8988T (cell line): ENCODE measurements at places on chromosomes 1 and 21.

- DNase-seq: no peak
Observed at GRCh38 chr21:25578056-25578961, 29.0 kb downstream of the MRPL39 start.

GRCh38 chr1:150002217-150002616 lies 8.3 kb downstream of the OTUD7B start:
- DNase-seq: peak; percentile 23

DNA sequence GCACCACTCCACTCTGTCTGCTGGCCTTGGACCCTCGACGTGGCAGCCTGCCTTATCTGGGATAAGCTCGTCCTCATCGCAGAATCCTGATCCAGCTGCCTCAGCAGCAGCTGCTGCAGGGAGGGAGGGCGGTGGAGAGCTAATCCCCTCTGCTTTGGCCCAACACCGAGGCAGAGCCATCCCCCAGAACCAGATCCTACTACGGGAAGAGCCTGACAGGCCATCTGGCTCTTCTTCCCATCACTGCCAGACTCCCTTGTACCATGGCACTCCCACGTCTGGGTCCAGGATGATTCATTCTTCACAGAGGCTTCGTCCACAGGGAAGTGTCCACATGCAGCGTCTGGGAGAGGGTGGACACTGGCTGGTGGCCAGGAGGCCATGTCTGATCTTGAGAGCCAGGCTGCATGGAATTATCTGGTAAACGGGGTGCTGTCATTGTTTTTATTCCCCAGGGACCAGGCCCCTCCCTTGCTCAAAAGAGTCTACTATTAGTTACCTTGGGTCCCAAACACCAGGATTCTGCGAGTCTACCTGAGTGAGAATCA lies 14.6 kb upstream of the PKP1 start:
- no peak for DNase-seq

DNA sequence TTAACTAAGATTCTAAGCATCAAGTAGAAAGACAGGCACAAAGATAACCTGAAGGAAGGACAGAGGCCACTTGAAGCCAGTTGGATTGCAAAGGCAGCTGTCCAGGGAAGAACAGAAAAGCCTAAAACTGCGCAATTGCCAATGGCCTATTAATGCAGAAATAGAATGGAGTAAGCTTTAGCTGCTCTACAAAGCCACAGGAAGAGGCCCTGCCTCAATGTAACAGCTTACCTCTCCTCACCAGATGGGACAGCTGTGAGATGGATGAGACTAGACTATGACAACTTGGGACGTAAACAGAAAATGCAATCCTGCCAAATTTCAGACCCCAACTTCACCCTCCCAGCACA lies 176.5 kb downstream of the EIF4G3 start:
- DNase-seq: no peak

DNA sequence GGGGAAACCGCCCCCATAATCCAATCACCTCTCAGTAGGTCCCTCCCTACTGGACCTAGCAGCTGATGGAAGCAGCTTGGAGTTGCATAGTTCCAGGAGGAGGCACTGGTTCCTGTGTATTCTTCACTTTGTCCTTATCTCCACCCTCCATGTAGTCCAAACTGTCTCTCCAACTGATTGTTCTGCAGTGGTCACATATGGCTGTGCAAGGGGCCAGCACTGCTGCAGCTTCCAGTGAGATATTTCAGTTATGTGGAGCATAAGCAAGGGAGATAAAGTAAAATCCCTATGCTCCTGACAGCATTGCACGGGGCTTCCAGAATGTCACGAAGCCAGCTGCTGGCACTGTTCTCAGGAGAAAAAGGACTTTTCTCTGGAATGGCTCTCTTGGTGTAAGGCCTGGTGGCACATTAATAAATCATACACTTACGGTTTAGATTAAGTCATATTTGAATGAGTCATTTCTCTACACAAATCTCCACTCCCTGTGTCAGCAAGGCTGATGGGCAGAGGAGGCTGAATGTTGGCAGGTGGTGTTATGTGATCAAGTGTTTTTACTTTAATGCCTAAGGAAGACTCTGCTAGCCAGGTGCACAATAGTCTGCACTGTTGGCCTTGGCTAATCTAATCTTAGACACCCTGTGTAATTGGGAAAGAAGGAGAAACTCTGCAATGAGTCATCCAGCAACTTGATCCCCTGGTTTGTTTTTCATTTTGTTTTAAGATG lies 93.4 kb downstream of the KCNK1 start:
- DNase-seq: no peak

- DNase-seq: no peak
Observed at GRCh38 chr1:79497193-79497773, 490.8 kb upstream of the ADGRL4 start.

DNA sequence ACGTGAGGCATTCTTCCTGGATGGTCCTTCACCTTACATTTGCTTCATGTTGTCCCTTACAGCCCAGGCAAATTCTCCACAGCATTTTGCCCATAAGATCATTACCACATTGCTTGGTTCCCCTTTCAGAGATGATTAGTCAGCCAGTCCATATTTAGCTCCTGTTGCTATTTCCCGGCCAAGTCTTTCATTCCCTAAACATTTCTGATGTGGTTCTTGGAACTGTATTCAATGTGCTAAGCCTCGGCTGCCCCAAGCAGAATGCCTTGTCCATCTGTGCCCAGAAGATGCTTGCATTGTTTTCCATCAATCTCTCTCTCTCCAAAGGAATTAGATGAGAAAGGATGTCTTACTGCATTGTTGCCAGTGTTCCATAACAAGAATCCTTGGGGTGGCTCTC lies 420.9 kb upstream of the CAMK1G start:
- DNase-seq: no peak

GRCh38 chr1:177355575-177355974 lies 184.8 kb downstream of the BRINP2 start:
- no peak for DNase-seq

GRCh38 chr1:10687782-10688408 lies 108.6 kb downstream of the CASZ1 start:
- DNase-seq: no peak

DNA sequence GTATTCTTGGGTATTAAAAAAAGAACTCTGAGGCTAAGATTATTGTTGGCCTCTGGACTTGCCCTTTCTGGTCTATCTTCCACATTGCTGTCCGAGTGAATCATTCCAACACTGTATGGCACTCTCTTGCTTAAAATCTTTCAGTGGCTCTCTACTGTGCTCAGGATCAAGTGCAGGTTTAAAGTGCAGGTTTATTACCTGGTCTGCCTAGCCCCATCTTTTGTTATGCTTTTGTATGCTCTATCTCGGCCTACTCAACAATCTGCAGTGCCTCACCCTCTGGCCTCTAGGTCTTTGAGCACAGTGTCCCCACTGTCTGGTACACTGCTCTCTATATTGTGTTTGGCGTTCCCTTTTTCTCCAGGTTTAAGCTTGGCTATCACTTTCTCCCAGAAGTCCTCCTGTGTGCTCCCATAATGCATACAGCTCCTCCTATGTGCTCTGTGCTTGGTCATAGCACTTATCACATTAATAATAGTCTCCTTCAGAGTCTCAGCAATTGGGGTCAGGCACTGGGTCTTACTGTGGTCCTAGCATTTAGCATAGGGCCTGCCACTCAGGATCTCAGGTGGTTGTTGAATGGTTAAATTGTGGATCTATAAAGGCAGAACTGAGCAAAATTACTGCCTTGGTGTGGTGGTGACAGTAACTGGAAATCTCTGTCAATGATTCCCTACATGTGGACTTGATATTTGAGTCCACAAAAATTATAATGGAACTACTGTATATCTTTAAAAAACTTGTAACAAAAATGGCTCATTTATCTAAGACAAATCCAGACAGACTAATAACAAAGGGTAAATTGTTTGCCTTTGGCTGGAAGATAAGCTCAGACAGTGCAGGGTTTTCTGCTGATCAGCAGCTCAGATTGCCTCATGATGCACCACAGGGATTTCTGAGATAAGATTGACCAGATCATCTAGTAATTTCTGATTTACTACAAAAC lies 10.6 kb upstream of the LDLRAD1 start:
- no peak for DNase-seq

- no peak for DNase-seq
Observed at GRCh38 chr1:68145418-68146126, 86.8 kb downstream of the WLS start.

DNA sequence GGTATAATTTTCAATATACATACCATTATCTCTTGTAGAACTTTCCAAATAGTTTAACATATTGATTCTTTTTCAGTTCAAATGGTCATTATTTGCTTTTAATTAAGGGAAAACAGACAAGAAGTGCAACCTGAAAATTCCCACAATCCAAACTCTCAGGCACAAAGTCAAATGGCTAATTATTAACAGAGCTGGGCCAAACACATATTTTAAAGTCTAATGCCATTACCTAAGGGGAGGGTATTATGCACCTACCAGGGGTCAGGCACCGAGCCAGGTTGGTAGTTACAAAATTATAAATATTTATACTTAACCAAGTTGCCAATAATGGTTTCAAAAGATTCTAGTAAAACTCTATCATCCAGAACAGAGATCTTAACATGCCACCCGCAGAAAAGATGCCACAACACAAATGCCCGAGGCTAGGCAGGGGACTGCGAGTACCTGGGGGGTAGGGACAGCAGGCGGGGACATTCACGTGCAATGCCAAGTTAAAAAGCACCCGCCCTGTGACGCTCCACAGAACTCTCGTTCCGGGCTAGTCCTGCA lies 15.0 kb downstream of the LBR start:
- DNase-seq: no peak

DNA sequence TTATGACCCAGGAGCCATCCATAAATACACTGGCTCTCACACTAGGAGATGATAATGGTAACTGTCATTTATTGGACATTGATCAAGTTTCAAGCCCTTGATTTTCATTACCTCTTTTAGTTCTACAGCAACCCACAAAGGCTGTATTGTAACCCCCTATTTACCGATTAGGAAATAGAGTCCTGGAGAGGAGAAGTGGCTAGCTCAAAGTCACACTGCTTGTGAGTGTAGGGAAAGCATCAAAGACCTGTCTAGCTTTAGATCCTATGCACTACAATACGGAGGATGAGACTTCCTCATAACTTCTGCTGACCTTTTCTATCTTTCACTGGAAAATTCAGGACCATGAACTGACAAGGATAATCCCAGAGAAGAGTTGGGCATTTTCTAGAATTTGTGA lies 115.2 kb downstream of the LMX1A start:
- DNase-seq: no peak

- DNase-seq: no peak
Observed at GRCh38 chr1:167685844-167686243, 35.9 kb upstream of the MPZL1 start.

- peak; percentile 81 for DNase-seq
Observed at GRCh38 chr21:45640888-45641479, 2.5 kb upstream of the PCBP3 start.

DNA sequence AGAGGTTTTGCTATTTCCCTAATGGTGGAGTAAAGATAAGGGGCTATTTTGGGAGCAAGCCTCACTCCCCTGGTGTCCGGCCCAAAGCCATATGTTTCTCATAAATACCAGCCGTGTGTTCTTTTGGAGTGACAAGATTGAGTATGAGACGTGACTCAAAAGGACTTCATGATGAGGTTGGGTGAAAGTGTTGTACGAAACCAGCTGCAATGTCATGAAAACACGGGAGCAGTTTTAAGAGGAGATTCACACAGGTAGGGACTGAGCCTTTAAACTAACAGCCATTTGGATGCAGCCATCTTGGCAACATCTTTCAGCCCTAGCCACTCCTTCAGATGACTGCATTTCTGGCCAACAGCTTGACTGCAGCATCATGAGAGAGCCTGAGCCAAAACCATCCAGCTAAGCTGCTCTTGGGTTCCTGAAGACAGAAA lies 532.3 kb upstream of the USP24 start:
- no peak for DNase-seq

DNA sequence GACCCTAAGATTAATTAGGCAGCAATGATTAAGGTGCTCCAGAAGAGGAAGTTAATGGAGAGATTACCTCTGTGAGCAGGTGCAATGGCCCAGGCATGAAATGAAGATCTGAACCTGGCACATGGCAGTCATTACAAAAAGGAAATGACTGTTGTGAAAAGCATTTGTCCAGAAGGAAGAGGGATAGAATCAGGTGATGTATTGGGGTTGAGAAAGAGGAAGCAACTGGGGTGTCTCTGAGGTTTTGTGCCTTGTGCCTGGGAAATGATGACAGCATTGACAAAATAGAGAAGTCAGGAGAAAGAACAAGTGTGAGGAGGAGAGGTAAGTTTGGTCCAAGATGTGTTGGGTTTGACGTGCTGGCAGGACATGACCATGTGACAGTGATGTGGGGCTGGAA lies 5.6 kb downstream of the CRCT1 start:
- no peak for DNase-seq

- DNase-seq: no peak
Observed at GRCh38 chr1:247322442-247322841, 9.2 kb downstream of the ZNF496 start.

DNA sequence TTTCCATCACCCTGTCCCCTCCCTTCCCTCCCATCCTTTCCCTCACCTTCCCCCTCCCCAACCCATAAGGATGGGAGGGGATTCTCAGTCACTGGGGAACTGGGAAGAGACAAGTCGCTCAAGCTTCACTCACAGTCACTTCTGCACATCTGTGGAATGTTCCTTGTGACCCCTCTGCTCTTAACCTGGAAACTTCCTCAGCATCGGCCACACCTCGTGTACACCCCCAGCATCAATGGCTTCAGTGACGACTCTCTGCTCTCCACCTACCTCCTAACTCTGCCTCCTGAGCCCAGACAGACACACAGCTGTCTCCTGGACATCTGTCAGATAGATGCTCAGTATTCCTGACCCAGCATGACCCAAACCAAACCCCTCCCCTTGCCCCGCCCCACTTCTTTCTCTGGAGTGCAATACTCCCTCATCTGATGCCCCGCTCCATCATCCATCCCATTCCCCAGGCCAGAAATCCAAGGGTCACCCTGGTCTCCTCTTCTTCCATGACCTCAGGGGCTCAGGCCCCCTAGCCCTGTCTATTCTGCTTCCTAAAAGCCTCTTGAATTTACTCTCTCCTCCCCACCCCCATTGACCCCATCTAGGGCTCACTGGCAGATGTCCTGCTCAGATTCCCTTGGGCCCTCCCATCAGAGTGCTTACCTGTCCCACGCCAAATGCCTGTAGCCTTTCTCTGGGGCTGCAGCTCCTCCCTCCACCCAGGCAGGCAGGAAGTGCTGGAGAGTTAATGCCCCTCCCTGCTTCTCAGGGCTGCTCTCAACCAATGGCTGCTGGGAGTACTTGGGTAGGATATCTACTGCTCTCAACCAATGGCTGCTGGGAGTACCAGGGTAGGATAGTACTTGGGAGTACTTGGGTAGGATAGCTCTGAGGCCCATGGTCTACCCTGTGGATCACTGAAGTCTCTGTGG lies 83.1 kb upstream of the CSF3R start:
- DNase-seq: no peak

- no peak for DNase-seq
Observed at GRCh38 chr1:116762281-116762680, 8.1 kb downstream of the CD2 start.

GRCh38 chr1:51565009-51565408 lies 45.9 kb upstream of the EPS15 start:
- no peak for DNase-seq

GRCh38 chr1:59366346-59366745 lies 69.5 kb downstream of the FGGY start:
- DNase-seq: no peak

DNA sequence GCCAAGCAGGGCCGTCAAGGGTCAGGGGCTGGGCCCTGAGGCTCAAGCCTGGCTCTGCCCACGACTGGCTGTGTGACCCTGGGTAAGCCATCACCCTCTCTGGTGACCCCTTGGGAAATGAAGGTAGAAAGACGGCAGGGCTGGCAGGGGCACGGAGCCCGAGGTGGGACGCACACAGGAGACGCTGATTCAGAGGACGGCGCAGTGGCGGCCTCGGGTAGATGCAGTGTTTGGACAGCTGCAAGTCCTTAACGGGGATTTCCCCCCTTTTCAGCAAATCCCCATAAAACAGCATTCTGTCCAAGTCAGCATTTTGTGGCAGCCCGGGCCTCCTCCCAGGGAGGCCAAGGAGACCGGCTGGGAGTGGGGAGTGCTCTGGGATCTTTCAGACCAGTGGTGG lies 16.7 kb downstream of the COL8A2 start:
- no peak for DNase-seq
